ENCODE measurements at places on chromosomes 1 and 21.

DNA sequence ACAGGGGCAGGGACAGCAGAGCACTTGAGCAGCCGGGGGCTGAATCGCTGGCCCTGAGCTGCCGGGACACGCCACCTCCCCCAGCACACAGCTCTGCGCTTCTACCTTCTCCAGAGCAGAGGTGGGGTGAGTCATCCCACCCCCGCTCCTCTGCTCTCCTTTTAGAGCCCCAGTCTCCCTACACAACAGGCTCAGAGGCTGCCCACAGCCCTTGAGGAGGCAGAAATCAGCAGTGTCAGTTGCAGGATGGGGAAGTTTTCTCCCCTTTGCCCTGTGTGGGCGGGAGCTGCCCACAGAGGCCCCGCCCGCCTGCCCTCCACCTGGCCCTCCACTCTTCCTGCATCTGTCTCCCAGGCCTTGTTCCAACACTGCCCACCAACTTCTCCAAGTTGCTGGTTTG lies 94.6 kb downstream of the STUM start:
- no peak for DNase-seq

DNA sequence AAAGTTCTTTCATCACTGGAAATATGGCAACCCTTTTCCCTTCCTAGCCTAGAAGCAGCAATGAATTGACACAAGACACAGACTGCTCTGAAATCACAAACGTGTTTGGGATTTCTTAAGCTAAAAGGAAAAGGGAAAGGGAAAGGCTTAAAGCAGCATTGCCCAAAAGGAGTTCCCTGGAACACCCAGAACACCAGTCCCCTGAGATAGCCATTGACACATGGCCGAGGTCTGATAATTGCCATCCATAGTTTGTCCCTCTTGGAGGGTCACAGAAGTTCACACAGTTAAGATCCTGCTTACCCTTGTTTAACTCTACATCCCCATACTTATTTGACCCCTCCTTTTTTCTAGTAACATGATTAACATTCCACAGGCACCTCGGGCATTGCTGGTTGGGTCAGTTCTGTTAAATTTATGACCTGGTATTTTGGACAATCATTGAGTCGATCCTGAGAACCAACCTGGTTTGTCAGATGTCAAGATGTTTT lies 72.9 kb downstream of the ZNF281 start:
- DNase-seq: no peak

DNA sequence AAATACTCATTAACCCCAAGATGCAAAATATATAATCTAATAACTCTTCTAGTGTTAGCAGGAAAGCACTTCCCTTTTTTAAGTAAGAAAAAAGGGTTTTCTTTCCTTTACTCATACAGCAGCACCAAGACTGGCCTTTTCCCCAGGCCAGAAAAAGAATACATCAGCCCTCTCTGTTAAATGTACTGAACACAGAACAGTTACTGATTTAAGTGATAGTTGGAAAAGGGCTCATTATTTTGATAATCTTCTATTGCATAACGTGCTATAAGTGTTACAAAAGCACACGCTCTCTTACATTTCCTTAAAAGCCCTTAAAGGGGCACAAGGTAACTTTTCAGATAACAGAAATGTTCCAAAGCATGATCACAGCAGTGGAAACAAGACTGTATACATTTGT lies 142.9 kb downstream of the TIAM1 start:
- DNase-seq: no peak

DNA sequence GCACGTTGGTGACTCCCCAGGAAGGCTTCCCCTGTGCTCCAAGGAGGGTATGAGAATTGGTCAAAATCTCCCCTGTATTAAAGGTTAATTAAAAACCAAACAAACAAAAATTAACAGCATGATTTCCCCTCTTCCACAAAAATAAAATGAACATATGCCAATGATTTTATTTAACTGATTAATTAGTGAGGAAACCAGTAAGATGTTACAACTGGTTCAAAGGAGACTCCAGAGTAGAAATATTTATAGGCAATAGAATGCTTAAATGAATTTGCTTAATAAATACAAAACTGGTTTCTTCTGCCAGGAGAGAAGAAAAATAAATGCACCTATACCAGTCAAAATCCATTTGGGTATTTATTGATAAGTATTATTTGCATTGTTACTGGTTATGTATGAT lies 249.5 kb upstream of the DEPDC1 start:
- DNase-seq: no peak

DNA sequence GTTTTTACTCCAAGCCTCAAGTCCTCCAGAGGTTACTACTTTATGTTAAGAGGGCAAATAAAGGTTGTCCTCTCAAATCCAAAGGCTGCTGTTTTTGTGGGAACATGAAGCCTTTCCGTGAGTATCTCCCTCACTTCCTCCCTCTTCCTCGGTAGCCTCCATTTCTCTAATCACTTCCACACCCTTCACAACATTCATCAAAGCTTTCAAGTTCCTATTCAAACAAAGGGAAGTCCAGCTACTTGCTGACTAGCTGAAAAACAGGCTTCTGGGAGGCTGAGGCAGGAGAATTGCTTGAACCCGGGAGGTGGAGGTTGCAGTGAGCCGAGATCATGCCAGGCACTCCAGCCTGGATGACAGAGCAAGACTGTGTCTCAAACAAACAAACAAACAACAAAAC lies 6.6 kb upstream of the CD48 start:
- DNase-seq: no peak

GRCh38 chr1:41806472-41807155 lies 112.1 kb downstream of the HIVEP3 start:
- no peak for DNase-seq

GRCh38 chr1:215825056-215825455 lies 258.0 kb downstream of the KCTD3 start:
- no peak for DNase-seq

- no peak for DNase-seq
Observed at GRCh38 chr1:237890416-237890815, 306 bp downstream of the ZP4 start.

DNA sequence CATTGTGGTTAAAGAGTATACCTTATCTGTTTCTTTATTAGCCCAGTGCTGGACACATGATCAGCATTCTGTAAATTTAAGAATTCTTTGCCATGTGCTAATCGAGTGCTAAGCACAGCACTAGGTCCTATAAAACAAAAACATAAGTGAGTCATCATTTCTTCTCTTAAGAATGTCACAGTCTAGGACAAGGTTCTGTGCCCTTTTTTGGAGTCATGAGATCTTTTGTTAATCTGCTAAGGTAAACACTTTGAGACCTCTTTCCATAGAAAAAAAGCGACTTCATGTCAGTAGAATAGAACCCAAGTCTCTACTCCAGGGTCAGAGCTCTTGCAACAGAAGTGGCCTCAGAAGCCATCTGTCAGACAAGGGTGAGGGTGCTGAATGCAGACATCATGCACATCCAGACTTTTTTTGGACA lies 70.0 kb upstream of the NFIA start:
- DNase-seq: no peak

DNA sequence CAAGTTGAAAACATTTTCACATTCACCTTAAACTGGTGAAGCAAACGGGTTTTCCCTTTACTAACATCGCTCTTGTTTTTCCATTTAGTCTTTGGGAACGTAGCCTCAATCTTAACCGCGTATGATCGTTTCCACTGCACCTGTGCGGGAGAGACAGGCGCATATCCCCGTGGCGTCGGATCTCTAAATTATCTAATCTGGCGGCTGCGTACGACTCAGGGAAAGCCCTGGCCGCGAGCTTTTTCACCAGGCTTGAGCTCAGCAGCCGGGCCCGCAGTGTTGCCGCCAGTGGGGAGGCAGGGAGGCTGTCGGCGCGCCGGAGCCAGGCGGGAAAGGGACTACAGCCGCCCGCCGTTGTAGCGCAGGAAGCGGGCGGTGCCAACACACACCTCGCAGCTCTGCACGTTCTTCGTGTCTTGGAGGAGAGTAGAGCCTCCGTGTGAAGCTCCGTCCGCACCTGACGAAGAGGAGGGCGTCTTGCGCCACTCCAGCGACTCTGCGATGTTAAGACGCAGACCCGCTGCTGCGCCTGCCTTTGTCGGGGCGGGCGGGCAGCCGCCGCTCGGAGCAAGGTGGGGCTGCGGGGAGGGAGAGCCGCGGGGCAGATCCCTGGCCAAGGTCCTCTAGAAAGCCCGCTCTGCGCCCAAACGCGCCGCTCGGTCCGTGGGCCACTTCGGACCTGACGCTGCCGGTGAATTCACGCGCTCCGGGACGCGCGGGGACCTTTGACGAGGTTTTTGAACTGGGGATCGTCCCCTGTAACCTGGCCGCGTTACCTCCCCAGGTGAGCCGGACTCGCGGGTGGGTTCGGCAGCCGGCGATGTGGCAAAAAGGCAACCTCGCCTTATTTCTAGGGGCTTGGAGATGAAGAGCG lies 18.5 kb upstream of the TBX15 start:
- no peak for DNase-seq

GRCh38 chr21:39313571-39314142 lies at the start of gene BRWD1:
TSS of gene BRWD1 (minus strand) at chr21:39313632. CDS start at chr21:39313491, 141 bp downstream.
- DNase-seq: peak; percentile 96

DNA sequence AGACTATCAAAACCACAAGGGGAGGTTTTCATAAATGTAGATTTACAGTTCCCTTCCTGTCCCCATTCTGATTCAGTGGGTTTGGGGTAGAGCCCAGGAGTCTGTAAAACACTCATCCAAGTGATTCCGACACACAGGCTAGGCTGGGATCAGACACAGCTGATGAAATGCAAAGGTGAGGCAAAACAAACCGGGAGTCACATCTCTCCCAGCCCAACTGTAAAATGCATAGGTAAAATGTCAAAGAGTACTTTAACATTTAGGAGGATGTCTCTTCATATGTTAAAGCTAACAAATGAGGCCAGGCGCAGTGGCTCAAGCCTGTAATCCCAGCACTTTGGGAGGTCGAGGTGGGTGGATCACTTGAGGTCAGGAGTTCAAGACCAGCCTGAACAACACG lies 45.0 kb downstream of the ZNF281 start:
- no peak for DNase-seq

DNA sequence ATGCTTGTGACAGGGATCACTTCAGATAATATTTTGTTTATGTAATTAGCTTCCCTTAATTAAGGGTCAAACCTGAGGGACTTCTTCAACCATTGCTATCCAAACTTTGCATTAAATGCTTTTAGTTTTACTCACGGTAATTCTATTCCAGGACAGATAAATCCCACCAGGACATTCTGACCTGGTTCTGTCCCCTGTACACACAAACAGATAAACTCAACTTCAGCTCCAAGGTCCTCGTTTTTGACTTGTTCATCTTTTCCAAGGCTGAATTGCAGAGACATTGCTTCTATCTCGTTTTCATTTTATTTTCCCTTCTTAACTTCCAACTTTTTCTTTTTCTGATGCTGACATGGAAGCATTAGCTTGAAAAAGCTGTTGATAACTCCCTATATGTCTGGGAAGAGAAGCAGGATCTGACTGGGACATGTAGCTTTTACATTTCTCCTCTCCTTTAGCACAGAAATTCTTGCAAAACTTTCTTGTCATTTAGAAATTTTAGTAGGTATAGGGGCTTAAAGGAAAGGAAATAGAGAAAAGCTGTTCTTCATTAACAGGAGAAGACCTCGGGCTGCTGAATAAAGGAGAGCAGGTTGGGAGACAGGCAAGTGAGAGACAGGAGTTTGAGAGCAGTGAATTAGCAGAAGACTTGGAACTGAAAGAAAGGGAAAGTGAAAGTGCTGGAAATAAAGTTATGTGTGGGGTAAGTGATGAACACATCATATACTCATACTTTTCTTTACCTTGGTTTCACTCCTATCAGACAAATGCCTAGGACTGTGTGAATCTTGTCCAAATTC lies 231.7 kb upstream of the B3GALT2 start:
- no peak for DNase-seq

GRCh38 chr1:30883389-30884172 lies 25.0 kb downstream of the SDC3 start:
- peak; percentile 39 for DNase-seq

DNA sequence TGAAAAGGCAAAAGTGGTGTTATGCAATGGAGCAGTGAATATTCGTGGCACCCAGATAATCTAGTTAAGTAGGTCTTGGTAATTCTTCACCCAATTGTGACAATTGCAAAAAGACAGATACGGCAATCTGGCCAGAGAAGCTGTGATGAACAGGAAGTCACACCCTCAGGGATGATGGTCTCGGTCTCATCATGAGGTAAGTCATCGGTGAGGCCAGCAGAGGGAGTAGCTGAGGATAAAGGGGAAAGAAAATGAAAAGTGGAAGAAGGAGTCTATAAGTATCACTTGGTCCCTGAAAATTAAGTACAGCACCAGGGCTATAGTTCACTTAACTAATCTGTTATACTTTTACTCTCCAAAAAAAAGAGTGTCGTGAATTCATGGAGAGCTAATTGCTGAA lies 258.8 kb upstream of the NCAM2 start:
- DNase-seq: no peak

GRCh38 chr1:108767115-108767514 lies 20.6 kb downstream of the STXBP3 start:
- no peak for DNase-seq

DNA sequence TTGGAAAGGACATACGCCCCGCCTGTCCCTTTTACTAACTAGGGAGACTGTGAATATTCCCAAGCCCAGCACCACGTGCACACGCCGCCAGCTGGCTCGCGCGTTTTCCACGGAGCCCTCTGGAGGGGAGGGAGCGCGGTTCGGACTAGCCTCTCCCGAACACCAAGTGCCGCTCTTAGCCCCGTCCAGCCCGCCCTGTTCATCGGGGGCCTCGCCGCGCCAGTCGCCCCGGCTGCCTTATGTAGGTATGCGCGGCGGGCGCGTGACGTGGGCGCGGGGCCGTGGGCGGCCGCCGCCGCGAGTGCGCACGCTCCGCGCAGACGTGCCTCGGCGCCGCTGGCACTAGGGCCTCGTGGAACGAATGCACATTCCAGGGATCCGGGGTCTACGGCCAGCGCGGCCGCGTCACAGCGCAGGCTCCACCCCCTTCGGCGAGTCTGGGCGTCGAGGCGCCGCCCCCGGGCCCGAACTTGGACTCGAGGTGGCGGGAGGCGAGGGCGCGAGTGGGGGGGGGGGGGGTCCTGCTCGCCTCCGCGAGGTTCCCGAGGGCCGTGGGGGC lies 767 bp upstream of the IRF2BP2 start:
- peak; percentile 98 for DNase-seq

DNA sequence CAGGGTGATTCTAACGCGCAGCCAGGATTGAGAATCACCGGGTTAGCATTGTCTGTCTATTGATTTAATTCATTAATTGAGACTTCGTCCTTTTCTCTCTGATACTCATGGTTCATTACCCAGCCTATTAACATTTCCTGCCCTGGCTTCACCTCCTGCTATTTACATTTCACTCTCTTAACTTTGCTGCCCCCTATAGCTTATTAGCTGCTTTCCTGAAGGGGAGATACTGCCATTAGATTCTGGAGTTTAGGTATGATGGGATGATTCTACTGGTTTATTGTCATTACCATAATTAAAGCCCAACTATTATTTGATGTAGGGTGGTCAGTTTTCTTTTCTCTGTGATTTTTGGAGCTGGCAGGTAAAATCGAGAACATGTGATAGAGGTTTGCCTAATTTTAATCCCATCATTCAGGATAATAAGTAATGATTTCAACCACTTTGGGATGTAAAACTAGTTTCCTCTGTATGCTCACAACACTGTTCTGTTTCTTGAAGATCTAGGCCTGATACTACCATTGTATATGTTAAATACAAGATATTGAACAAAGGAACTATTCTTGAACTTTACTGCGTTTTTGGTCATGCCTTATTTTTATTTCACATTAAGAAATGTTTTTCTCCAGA lies 6.4 kb downstream of the PPP2R5A start:
- DNase-seq: no peak

Measured in C1 segment of cervical spinal cord (tissue), 14 donors.